HL-60 (cell line): ENCODE measurements at places on chromosomes 11 and 22.

- no peak for DNase-seq
Measured at GRCh38 chr11:113862435-113862834, 12.9 kb downstream of the USP28 start.

- no peak for DNase-seq
Measured at GRCh38 chr11:117908959-117909610, 20.1 kb downstream of the TMPRSS13 start.

DNA sequence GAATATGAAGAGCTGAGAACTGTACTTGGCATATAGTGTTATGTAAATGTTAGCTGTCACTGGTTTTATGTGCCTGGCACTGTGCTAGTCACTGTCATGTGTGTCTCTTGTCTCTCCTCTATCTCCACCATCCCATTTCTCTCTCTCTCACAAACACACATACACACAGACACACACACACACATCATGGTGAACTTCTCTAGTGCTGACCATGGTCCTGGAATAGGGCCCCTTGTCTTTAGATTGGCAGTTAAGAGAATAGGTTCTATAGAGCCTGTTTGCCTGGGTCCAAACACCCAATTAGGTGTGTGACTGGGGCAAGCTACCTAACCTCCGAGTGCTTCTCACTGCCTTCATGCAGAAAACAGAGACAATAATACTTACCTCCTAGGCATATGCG lies 109.7 kb upstream of the NARS2 start:
- no peak for DNase-seq

DNA sequence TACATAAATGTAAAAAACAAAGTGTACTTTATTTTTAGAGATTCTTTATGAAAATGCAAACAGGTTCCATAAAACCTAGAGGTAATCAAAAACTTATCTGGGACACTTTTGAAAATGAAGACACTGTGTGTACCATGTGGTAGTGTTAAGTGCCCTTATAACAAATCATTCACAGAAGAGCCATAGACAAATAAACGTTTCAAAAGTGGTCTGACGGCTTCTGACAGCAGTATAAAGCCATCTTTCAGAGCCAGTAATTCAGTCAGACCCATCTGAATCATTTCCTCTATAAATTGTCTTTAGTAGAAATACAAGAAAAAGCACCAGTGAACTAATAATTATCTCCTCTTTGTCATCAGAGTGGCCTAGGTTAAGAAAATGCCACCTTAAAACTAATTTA lies 100.0 kb downstream of the PAX6 start:
- DNase-seq, result no peak

- DNase-seq, result no peak
Measured at GRCh38 chr11:113137713-113138529, 176.5 kb upstream of the TTC12 start.

DNA sequence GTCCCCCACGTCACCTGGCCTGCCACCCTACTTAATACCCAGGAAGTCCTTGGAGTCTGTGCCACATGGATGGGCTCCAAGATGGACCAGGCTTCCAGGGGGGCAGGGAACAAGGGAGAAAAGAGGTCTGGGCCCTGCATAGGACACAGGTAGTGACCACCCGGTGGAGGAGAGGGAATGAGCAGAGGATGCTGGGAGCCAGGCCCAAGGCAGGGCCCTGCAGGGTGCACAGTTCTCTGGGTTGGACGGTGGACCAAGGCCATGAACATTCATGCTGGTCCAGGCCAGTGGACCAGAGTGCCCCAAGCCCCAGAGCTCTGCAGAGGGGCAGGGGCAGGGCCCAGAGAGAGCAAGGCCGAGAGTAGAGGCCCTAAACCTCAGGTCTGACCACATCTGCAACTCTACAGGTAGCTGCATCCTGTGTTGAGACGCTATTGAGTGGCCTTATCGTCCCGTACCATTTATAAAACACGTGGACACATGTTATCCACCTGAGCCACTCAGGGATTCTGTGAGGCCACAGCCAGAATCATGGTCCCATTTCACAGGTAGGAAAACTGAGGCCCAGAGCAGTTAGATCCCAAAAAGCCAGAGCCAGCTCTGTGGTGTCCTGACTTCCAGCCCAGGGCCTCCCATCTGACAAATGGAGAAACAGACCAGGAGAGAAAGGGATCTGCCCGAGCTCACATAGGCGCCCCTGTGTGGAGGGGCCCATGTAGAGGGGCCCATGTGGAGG lies 46.4 kb downstream of the IGLL5 start:
- no peak for DNase-seq

DNA sequence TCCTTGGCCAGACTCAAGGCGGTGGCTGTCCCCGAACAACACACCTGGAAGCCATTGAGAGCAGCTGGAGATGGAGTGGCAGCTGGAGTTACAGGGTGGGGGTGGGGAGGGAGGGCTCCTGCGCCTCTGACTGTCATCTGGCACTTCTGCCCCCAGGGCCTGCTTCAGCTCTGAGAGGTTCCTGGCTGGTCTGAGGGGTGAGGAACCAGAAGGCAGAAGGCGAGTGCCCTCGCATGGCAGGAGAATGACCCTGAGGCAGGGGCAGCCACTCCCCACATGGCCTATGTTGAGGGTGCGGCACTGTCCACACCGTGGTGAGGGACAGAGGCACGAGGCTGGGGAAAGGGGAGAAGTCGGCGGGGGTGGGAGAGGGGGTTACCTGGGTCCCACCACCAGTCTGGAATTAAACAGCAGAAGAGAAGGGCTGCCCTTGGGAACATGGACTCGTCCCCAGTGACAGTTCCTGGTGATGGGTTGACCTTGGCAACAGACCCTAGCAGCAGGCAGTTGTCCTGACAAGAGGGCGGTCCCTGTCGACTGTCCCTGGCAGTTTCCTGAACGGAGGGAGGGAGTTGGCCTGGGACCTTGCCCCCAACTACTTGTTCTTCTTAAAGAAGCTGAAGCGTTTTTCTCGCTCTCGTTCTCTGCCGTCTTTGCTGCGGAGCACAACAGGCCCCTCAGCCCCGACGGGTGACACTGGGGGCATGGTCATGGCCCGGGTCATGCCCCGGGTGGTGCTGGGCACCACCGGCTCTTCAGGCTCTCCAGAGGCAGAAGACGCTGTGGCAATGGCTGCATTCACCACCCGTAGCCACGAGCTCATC lies 7.8 kb upstream of the RBM4B start:
- DNase-seq, result no peak

DNA sequence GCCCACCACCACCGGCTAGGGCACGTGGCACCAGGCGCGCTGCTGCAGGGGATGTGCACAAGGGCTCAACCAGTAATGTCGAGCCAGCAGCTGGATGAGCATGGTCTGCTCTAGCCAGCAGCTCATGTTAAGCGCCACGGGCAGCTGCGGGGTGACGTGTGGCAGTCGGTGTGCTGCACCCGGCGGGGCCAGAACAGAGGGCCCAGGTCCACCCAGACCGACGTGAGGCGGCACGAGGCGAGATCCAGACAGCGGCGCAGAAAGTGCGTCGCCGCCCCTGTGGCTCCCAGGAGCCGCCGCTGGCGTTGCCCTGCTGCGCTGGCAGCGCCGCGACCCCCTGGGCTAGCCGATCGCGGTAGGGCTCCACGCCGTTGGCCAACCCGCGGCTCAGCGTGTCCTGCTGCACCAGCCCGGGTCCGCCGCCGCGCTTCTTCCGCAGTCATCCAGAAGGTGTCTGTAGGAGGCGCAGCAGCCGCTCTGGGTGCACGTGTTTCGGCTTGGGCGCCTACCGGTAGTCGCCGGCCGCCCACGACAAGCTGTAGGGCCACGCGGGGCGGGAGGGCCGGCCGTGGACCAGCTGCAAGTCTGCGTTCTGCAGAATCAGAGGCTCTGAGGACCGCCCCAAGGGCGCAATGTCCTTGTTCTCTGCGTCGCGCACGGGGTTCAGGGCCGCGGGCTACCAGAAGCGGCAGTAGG lies 4.6 kb upstream of the GALR3 start:
- DNase-seq, result no peak

- DNase-seq, result no peak
Measured at GRCh38 chr22:23556026-23556620, 24.0 kb downstream of the IGLL1 start.

DNA sequence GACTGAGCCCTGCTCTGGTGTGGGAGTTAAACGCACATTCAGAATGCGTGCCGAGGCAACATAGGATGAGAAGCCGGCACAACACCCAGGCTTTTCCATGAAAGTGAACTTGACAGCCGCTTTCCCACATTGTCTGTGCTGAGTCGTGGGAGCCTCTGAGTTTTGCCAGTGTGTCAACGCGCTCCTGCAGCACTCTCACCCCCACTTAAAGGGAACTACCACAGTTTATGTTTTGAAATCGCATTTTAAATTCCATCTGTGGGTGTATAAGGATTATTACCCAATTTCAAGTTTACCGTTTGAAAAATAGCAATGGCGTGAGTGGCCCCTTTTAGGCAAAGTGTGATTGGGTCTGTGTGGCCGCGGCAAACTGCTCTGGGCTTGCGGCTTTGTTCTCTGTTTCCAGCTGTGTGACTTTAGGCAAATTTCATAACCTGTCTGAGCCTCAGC lies 81.5 kb downstream of the FBLN1 start:
- DNase-seq, result peak; percentile 97

DNA sequence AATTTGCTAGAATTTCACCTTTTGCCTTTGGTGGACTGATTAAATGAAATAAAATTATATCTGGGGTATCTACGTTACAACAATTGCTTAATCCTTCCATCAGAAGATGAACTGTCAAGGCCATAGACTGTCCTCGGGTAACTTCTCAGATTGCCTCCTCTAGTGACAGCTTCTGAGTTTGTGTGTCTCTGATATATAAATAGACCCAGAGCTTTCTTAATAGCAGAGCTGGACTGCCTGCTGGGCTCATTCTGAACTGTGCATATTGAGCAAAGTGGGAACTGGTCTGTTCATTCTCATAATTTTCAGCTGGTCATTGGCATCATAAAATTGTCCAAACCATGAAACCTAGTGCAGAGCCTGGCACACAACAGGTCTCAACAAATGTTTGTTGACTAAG lies 99.1 kb upstream of the GRAMD1B start:
- DNase-seq, result no peak

DNA sequence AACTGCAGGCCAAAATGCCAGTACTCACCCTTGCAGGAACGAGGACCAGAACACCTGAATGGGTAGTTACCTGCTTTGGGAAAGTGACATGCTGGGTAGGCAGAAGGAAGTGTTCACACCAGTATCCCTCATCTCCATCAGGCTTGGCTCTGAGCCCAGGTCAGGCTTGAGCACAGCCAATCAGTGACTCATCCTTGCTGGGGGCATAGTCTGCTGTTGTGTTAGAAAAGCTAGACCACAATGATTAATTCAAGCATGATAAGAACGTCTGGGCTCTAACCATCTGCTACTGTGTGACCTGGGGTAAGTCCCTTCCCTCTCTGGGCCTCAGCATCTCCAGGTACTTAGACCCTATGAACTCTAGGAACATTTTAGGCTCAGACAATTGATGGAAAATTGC lies 450.4 kb downstream of the MIAT start:
- no peak for DNase-seq

DNA sequence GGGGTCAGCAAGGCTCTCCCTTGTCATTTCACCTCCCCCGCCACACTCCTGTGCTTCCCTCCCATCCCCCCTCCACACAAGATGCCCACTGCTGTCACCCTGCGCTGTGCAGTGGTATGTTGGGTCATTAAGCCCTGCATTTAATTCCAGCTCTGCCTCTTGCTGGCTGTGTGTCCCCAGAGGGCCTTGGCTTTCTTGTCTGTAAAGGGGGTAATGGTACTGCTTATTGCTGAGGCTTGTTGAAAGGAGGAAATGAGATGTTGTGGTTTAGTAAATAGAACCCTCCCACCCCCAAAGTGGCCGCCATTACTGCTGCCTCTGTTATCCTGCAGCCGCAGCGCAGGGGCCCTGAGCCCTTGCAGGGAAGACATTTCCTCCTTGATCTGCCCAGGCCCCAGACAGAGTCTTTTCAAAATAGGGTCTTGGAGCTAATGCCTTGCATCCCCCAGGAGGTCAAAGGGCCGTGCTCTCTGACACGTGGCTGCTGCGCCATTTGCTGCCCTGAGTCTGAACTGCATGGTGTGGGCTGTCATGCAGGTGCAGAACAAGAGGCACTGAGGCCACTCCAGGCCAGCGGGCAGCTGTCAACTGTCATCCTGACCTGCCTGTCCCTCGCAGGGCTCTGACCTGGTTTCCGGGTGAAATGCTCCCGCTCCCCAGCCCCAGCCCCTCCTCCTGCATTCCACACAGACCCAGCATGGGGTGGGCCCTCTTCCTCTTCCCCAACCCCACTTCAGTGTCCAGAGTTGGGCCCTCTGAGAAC lies 18.7 kb downstream of the PVALB start:
- DNase-seq, result no peak

GRCh38 chr11:102216433-102217075 lies 100.7 kb upstream of the BIRC3 start:
- DNase-seq, result no peak

- peak; percentile 65 for DNase-seq
Measured at GRCh38 chr11:76236092-76236999, 30.0 kb upstream of the WNT11 start.

GRCh38 chr22:29569011-29569678 lies 11.8 kb downstream of the NIPSNAP1 start:
- DNase-seq, result no peak

- peak; percentile 1 for DNase-seq
Measured at GRCh38 chr11:84714316-84714780, 912.8 kb downstream of the DLG2 start.

- no peak for DNase-seq
Measured at GRCh38 chr11:94106716-94107115, 21.9 kb upstream of the PANX1 start.

GRCh38 chr11:33875621-33876294 lies 16.1 kb downstream of the LMO2 start:
- no peak for DNase-seq

- DNase-seq, result peak; percentile 25
Measured at GRCh38 chr11:66720223-66720898, 8.7 kb downstream of the SPTBN2 start.

DNA sequence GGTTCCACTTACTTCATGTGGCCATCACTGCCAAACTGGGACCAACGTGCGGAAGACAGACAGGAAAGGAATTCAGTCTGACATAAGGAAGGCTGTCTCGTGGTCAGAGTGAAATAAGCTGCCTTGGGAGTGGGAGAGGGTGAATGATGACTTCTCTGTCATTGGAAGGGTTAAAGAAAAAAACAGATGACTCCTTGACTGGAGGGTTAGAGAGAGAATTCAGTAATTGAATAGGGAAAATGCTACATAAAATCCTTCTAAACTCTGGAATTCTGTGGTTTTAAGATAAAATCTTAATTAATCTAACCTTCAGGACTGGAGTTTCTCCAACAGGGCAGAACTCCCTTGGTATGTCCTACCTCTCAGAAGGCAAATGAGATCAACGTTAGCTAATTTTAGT lies 33.8 kb downstream of the RAB30 start:
- DNase-seq, result no peak

DNA sequence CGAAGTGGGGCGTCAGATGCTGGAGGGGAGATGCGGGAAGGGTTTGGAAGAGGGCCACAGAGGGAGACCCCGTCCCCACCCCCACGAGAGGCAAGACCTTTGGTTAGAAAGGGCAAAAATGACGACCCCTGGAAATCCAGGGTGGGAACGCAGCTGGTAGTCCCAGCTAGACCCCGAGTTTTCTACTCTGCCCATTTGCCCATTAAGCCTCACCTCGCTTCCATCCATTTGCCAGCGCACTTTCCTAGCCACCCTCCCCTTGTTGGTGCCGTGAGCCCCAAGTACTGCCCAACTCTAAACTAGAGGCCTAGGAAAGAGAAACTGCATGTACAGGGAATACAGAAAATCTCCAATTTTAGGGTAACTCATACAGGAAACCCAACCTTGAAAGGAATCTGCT lies 370 bp downstream of the DDX25 start:
- no peak for DNase-seq

GRCh38 chr11:46202696-46203391 lies 74.6 kb upstream of the CREB3L1 start:
- no peak for DNase-seq
